ENCODE measurements at places on chromosomes 4 and X. TPM values are rescaled to one million over a fixed set of nuclear protein-coding genes. Genes with fewer than 3 reads are reported as not detected.

The HSFX3 gene
- not detected for total RNA-seq

The MYOZ2 gene
- 0.08 TPM for total RNA-seq

The MAOA gene
- total RNA-seq: 12.5 TPM

The GLRB gene
- 5.8 TPM for total RNA-seq

The LONRF3 gene
- 1.2 TPM for total RNA-seq

The FHIP1A gene
- 2.6 TPM for total RNA-seq

The ART3 gene
- not detected for total RNA-seq

The FGF5 gene
- total RNA-seq: 3.4 TPM

Measured in epithelial cell of alveolus of lung (primary cell).